ENCODE measurements at places on chromosomes 7 and 10. TPM values are rescaled to one million over a fixed set of nuclear protein-coding genes. Genes with fewer than 3 reads are reported as not detected.

PDE1C gene
- 14.7 TPM for total RNA-seq

AFAP1L2 gene
- 19.4 TPM for total RNA-seq

DNA sequence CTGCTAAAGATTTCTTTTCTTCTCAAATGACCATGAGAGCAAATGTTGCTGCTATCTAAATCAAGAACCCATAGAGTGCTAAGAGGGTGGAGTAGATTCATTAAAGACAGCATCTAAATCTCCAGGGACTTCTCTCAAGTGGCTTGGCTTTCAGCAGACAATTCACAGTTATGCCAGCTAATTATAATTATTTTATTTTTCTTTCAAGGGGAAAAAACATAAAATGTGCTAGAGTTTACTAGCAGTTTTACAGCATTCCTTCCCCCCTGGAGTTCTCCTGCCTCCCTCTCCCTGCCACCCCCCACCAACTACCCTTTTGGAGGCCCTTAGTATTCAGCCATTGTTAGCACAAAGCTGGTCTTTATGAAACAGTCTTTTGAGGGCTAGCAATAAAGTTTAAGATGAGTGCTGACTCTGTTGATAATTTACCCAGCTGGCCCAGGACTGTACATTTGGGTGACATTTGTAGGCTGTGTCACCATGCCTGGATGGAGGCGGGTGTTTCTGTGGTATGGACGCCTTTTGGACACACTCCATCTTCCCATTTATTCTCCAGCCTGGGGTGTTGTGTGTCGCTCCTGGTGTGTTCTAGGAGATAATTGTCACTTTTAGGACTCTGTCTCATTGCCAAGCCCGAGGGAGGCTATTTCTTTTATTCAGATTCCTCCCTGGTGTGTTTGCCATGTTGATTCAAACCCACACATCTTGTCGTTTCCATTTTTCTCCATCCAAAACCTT, 160.2 kb downstream of the CREB5 start:
- no peak for DNase-seq
- no peak overlapping the region for H3K27ac ChIP-seq
- no peak overlapping the region for H3K4me3 ChIP-seq
- H3K4me1 ChIP-seq: peaks cover 8% of the 10 kb centered on the region
- H3K27me3 ChIP-seq: no peaks in the 10 kb centered on the region
- no peaks in the 10 kb centered on the region for H3K36me3 ChIP-seq

DNA sequence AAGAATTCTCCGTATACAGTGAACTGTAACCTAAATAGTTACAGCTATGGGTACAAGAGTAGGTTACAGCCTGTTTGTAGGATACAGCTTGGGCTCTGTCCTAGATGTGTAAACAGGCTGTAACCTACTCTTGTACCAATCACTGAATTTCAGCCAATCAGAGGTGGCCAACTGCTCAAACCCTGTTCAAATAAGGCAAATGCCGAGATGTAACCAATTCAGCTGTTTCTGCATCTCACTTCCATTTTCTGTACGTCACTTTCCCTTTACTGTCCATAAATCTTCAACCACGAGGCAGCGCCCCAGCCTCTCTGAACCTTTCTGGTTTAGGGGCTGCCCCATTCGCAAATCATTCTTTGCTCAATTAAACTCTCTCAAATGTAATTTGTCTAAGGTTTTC, 8.3 kb upstream of the MMP21 start:
- H3K4me3 ChIP-seq: no peak overlapping the region
- H3K36me3 ChIP-seq: peaks cover 18% of the 10 kb centered on the region
- H3K4me1 ChIP-seq: no peaks in the 10 kb centered on the region
- no peak for DNase-seq

CPA4 gene
- not detected for total RNA-seq

LDB3 gene
- total RNA-seq: 42.3 TPM

- no peaks in the 10 kb centered on the region for H3K36me3 ChIP-seq
- DNase-seq: peak; percentile 94
- H3K27me3 ChIP-seq: no peaks in the 10 kb centered on the region
- H3K4me1 ChIP-seq: peaks cover 8% of the 10 kb centered on the region
- peak overlapping the region; percentile 25 for H3K27ac ChIP-seq
Observed at GRCh38 chr10:133009218-133009950, 67.0 kb upstream of the CFAP46 start.

GRCh38 chr10:6514844-6515780, 65.0 kb downstream of the PRKCQ start:
- no peak overlapping the region for H3K4me3 ChIP-seq
- H3K4me1 ChIP-seq: no peaks in the 10 kb centered on the region

- H3K27ac ChIP-seq: no peak overlapping the region
- H3K27me3 ChIP-seq: no peaks in the 10 kb centered on the region
- no peaks in the 10 kb centered on the region for H3K4me1 ChIP-seq
- H3K4me3 ChIP-seq: no peak overlapping the region
- DNase-seq: no peak
Observed at GRCh38 chr7:113444261-113444660, 325.9 kb upstream of the SMIM30 start.

GRCh38 chr7:20738518-20739481, 47.9 kb downstream of the SP8 start:
- no peak for DNase-seq
- H3K27ac ChIP-seq: no peak overlapping the region
- H3K4me1 ChIP-seq: no peaks in the 10 kb centered on the region
- H3K4me3 ChIP-seq: no peak overlapping the region
- no peaks in the 10 kb centered on the region for H3K36me3 ChIP-seq

DNA sequence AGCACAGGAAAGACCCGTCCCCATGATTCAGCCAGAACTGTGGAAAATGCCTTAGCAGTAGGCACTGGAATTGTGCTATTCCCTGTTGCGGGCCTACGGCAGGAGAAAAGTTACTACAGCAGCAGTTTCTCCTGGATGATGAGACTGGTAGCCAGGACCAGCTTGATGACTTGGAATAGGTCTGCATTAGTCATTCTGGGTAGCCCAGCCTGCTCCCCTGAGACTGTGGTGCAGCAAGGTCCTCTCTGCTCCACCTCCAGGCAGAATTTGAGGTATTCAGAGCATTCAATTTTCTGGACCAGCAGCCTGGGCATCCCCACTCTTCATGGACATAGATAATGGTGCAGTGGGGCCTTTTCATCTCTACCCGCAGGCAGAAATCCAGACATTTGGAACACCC, 490.0 kb downstream of the SH2D4B start:
- H3K36me3 ChIP-seq: no peaks in the 10 kb centered on the region
- H3K4me3 ChIP-seq: no peak overlapping the region
- H3K4me1 ChIP-seq: no peaks in the 10 kb centered on the region
- no peak for DNase-seq

GRCh38 chr10:56586461-56586891, 225.4 kb upstream of the ZWINT start:
- H3K36me3 ChIP-seq: no peaks in the 10 kb centered on the region
- no peak overlapping the region for H3K27ac ChIP-seq
- no peak for DNase-seq
- no peaks in the 10 kb centered on the region for H3K27me3 ChIP-seq

DNA sequence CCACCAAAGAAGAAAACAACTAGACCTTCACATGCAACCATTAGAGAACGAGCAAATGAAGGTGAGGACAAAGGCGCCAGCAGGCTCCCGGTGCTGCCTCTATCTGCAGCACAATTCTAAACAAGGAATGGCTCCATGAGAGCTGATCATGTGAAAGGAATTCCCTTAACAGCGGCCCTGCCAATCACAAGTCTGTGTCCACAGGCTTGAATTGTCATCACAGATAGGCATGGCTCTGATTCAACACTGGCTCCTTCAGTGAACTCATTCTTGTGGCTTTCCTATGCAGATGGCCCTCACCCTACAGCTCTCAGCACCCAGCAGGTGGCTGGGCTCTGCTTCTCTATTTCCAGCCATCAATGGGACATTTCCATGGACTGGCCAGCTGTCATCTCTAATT, 36.2 kb downstream of the LAMB1 start:
- H3K4me1 ChIP-seq: peaks cover 45% of the 10 kb centered on the region
- peaks cover 54% of the 10 kb centered on the region for H3K36me3 ChIP-seq
- peak overlapping the region; percentile 56 for H3K27ac ChIP-seq
- no peaks in the 10 kb centered on the region for H3K27me3 ChIP-seq
- DNase-seq: no peak

GRCh38 chr10:131749767-131750142, 151.1 kb upstream of the PPP2R2D start:
- no peak for DNase-seq
- H3K36me3 ChIP-seq: no peaks in the 10 kb centered on the region
- no peak overlapping the region for H3K4me3 ChIP-seq
- no peaks in the 10 kb centered on the region for H3K4me1 ChIP-seq

DNA sequence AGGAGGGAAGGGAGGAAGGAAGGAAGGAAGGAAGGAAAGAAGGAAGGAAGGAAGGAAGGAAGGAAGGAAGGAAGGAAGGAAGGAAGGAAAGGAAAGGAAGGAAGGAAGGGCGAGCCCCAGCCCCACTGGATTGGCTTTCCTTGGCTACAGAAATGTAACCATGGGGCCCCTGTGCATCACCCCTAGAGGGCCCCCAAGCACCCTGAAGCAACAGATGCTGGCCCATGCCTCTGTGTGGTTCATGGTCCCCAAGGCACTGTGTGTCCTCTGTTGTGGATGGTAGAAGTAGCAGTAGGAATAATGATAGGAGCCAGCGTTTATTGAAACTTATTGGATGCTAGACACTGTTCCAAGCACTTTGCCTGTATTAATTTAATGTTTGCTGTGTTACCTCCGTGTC, 116.6 kb upstream of the MACROH2A2 start:
- H3K27me3 ChIP-seq: no peaks in the 10 kb centered on the region
- no peak for DNase-seq
- no peak overlapping the region for H3K4me3 ChIP-seq
- no peaks in the 10 kb centered on the region for H3K36me3 ChIP-seq
- H3K27ac ChIP-seq: no peak overlapping the region

MOGAT3 gene
- not detected for total RNA-seq

FGFBP3 gene
- 1.7 TPM for total RNA-seq

All from esophagus muscularis mucosa (tissue), 4 donors.